ENCODE measurements at places on chromosomes 2 and 18.

DNA sequence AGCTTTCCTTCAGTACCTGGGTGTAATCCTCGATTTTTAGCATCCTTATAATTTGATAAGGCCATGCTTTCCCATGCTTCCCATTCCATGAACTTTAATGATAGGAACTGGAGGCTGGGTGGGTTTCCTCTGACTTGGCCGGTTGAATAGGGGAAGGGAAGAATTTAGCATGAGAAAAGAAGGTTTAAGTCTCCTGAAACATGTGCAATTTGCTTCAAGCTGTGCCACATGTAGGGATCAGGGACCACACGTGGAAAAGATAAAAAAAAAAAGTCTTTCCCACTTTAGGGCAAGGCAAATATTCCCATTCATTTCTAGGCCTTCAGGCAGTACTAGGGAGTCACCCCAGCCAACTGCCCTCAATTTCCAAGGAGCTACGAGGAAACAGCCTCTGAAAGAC is 900.3 kb downstream of the DSC3 start:
- DNase-seq: no peak

DNA sequence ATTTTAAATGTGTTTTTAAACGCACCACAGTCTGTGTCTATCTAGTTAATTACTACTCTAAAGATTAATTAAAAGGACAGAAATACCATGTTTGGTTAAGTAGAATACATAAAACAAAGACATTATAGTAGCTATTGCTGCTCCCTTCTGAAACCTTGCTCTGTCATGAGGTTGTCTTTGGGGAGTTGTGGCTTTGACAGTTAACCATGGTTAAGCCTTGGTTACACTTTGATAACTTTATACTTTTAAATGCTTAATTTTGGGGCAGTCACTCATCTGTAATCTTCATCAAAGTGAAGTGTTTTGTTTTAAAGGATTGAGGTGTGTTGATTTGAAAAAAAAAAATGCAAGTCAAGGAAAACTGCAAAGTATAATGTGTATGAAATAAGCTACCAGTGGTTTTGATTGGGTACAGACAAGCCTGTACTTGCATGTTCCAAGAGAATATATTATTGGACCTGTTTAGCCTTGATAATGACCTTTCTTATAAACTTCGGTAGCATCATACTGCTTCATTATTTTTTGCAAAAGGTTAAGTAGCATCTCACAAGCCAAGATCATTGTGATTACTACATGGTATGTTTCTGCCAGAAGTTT is 29.8 kb upstream of the TBR1 start:
- no peak for DNase-seq

GRCh38 chr18:55419132-55419946 is 168.7 kb downstream of the TCF4 start:
- no peak for DNase-seq

- no peak for DNase-seq
Measured at GRCh38 chr2:121348128-121348740, 63.2 kb upstream of the TFCP2L1 start.

DNA sequence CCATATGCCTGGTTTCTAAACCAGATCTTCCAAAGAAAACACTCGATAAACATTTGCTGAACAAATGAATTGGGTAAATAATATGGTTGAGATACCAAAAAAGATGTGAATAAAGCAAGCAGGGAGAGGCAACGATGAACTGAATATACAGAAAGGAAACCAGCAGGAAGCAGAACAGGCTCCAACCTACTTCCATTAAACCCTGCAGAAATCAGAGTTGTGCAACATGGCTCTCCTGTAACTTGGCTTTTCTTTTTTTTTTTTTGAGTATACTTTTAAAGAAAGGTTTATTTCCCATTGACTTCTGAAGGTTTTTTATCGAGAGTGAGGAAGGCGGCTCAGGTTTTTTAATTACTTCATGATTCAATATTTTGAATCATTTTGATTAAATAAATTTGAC is 23.5 kb downstream of the ITSN2 start:
- DNase-seq: no peak

DNA sequence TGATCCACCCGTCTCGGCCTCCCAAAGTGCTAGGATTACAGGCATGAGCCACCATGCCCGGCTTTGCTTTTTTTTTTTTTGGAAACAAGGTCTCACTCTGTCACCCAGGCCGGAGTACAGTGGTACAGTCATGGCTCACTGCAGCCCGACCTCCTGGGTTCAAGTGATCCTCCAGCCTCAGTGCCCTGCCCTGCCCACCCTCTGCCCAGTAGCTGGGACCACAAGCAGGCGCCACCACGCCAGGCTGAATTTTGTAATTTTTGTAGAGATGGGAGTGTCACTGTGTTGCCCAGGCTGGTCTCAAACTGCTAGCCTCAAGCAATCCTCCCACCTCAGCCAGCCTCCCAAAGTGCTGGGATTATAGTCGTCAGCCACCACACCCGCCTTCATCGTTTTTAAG is 11.6 kb upstream of the PSD4 start:
- peak; percentile 2 for DNase-seq

- DNase-seq: peak; percentile 20
Measured at GRCh38 chr2:101307950-101308431, 510 bp downstream of the RNF149 start.

- no peak for DNase-seq
Measured at GRCh38 chr2:32342801-32343200, 14.0 kb upstream of the BIRC6 start.

DNA sequence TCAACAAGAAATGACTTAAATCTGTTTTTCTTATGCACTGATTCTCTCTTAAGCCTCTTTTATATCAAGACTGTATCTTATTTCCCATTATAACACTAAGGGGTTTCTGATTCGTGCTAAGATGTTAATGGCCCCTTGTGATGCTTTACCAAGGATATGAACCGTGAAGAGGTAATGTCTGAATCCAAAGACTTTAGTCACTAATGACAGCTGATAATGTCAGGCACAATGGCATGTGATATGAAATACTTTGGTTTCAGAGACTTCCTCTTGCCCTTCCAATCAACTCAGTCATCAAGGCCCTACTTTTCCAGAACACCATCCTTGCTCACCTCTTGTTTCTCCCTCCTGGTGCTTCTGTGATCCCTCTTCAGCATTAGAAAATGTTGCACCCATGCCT is 262.8 kb downstream of the KCNE4 start:
- no peak for DNase-seq

GRCh38 chr2:191620144-191620543 is 57.8 kb upstream of the NABP1 start:
- no peak for DNase-seq

DNA sequence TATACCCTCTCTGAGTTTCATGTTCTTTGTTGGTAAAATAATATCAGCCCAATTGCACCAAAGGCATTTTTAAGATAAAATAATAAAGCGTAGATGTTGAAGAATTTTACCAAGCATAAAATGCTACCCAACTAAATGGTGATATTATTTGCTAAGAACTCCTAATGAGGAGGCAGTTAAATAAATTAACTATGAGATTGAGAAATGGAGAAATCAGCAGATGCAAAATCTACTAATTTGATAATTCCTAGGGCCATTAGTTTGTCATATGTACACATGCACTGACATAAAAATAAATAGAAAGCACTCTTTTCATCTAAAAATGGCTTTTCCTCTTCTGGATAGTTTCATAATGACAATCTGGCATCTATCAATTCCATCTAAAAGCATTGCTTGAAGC is 681.5 kb upstream of the FAM98A start:
- no peak for DNase-seq

DNA sequence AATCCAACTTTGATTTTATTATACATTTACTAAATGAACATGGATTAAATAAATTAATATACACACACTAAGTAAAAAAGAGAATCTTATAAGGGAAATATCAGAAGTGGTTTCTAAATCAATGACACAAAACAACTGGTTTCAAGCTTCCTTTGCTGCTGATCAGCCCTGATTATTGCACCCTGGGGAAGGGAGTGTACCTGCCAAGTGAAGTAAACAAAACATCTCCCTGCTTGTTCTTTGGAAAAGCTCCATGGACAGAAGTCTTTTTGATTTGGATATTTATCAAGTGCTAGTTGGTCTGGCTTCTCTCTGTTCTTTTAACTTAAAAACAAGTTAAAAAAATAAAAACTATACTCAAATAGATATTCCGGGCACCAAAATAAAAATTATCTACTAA is 190.1 kb downstream of the PDE11A start:
- peak; percentile 18 for DNase-seq

GRCh38 chr2:240640939-240641338 is 15.7 kb downstream of the GPR35 start:
- peak; percentile 32 for DNase-seq

DNA sequence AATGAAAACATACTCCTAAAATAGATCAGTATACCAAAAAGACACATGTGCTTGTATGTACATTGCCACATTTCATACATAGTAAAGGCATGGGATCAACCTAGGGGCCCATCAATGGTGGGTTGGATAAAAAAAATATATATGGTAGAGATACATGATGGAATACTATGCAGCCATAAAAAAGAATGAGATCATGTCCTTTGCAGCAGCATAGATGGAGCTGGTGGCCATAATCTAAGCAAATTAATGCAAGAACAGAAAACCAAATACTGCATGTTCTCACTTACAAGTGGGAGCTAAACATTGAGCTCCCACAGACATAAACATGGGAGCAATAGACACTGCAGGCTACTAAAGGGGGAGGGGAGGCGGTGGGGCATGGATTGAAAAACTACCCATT is 18.6 kb upstream of the NCOA1 start:
- DNase-seq: no peak

DNA sequence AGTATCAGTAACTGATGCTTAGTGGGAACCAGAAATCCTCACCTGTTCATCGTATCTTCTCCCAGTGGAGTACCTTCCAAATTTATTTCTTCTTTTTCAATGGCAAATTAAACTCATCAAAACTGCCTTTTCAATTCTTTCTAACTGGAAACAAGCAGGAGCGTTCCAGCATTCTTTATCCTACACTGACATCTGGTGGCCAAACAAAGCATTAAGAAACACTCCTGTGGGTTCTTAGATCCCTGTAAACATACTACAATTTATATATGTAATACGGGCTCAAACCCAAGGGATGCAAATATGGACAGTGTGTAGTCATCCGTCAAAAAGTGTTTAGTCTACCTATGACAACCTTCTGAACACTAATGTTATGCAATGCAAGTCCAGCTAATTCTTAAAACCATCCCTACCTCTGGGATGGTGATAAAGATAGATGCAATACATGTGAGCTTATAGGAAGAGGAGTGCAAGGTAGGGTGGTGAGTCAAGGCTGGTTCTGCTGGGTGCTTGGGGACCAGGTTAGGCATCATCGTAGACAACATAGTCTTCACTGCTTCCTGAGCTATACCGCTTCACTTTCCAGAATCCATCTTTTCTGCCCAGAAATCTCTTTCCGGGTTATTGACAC is 375.0 kb downstream of the CTNNA2 start:
- peak; percentile 32 for DNase-seq

- no peak for DNase-seq
Measured at GRCh38 chr2:892892-893291, 57.8 kb upstream of the SNTG2 start.

GRCh38 chr2:41475959-41476358 is 571.9 kb upstream of the PKDCC start:
- DNase-seq: no peak

DNA sequence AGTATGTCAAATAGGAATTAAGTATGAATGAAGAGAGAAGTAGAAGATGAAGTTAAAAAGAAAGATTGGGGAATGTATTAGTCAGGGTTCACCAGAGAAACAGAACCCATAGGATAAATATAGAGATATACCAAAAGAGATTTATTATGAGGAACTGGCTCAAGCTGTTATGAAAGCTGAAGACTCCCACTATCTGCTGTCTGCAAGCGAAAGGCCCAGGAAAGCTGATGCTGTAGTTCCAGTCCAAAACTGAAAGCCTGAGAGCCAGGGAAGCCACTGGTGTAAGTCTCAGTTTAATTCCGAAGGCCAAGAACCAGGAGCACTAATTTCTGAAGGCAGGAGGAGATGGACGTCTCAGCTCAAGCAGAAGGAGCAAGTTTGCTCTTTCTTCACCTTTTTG is 200.9 kb upstream of the FN1 start:
- no peak for DNase-seq

DNA sequence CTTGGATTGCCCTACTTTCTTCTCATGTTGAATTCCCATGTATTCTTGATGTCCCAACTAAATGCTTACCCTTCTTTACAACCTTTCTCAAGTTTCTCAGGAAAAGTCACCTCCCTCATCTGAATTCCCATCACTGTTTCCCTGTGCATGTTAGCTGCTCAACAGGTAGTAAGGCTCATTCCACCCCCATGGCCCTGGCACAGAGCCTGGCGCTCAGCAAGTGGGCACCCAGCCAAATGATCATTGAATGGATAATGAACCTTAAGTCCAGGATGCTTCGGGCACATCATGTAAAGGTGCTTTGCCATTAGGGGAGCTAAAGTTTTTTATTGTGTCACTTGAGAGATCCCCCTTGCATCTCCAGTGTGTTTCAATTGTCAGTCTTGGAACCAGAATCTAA is 124.0 kb downstream of the PKP4 start:
- no peak for DNase-seq

- peak; percentile 54 for DNase-seq
Measured at GRCh38 chr18:23238152-23238531, 102.9 kb downstream of the CABLES1 start.

DNA sequence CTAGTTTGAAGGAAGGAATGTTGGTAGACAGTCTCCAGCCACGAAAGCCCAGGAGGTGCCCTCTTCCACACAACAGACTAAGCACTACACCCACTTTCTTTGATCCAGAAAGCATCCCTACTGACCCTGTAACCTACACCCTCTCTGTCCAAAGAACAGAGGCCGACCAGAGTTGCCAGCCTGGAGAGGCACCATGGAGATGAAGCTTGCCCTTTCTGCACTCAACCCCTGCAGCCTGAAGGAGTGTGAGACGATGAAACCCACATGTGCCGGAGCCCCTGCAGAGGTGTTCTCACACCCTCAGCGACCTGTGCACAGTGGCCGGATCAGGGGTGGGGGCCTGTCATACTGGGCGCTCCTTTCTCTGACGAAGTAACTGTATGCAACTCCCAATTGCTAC is 136.3 kb downstream of the ZNF516 start:
- DNase-seq: peak; percentile 9

DNA sequence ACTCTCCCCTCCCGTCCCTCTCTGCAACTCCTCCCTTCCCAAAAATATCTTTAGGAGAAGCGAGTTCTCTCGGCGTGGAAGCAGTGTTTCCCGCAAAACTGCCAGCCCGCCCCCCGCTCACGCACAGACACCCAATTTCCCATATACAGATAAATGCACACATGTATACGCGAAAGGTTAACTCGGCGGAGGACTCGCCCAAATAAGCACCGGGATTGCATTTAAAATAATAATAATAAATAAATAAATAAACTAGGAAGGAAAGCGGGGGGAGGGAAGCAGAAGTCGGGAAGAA is 70.0 kb upstream of the PSMD14 start:
- no peak for DNase-seq

- DNase-seq: no peak
Measured at GRCh38 chr18:49910986-49911385, 97.7 kb upstream of the ACAA2 start.

DNA sequence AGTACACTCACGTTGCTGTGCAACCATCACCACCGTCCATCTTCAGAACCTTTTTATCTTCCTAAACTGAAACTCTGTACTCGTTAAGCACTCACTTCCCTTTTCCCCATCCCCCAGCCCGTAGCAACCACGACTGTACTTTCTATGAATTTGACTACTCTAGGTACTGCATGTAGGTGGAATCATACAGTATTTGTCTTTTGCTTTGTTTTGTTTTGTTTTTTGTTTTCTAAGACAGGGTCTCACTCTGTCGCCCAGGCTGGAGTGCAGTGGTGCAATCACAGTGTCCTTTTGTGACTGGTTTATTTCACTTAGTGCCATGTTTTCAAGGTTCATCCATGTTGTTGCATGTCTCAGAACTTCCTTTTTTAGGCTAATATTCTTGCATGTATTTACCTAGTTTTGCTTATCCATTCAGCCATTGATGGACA is 7.0 kb upstream of the TYMS start:
- DNase-seq: no peak

Measured in testis (tissue), 5 donors.